Stimulated activated CD8-positive, alpha-beta memory T cell treated with anti-CD3 and anti-CD28 coated beads, Interleukin-12 subunit alpha, Interleukin-12 subunit beta, amount 100 ng/mL, for 4 hours (primary cell): ENCODE measurements at places on chromosomes 4 and X.

- no peak for DNase-seq
Measured at GRCh38 chrX:136529795-136530194, 2.2 kb upstream of the VGLL1 start.

- no peak for DNase-seq
Measured at GRCh38 chrX:50081282-50081889, 119.4 kb downstream of the AKAP4 start.

GRCh38 chr4:109302361-109303139 is at the start of gene COL25A1:
Gene COL25A1, minus strand, starts transcription at chr4:109302658.
- DNase-seq, result peak; percentile 6

DNA sequence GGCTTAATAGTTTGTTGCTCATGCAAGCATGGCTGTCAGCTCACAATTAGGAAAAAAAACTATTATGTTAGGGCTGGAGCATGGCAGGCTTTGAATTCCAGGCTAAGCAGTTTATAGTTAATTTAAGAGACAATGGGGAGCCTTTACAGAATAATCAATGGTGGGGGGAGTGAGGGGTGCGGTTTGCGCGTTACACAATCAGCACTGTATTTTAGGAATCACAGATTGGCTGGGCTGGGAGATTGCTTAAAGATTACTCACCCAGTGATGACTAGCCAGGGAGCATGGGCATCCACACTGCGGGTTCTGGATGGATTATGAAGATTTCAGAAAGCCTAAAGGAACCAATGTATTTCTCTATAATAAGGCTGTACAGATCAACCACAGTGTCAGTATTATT is 186.6 kb downstream of the SOX3 start:
- DNase-seq, result no peak

DNA sequence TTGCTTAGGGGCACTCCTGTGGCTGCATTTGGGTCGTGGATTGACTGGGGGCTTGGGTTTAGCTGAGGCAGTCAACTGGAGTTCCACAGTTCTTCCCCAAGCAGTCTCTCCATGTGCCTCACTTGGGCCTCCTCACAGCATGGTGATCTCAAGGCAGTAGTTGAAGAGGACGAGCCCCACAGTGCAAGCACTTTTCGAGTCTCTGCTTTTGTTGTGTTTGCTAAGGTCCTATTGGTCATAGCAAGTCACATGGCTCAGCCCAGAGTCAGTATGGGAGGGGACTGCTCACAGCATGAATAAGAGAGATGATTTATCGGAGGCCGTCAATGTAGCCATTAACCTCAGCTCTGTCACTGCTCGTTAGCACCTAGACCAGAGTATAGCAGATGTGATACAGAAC is 29.7 kb downstream of the BMX start:
- DNase-seq, result no peak

DNA sequence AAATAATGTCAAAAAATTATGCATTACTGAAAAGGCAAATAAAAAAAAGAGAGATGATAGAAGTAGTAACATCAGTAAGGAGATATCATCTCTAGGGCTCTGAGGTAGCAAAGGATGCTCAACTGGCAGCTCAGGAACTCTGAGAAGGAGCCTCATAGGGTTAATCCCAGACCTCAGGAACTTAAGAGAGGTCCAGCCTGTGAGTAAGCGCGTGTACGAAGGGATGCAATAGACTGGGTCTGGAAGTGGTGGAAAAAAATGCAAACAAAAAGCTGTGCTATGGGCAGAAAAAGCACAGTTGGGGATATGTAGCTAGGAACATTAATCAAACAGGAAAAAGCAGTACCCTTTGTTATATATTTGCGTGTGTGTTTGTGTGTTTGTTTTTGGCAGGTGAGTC is 282.0 kb downstream of the GALNTL6 start:
- no peak for DNase-seq

DNA sequence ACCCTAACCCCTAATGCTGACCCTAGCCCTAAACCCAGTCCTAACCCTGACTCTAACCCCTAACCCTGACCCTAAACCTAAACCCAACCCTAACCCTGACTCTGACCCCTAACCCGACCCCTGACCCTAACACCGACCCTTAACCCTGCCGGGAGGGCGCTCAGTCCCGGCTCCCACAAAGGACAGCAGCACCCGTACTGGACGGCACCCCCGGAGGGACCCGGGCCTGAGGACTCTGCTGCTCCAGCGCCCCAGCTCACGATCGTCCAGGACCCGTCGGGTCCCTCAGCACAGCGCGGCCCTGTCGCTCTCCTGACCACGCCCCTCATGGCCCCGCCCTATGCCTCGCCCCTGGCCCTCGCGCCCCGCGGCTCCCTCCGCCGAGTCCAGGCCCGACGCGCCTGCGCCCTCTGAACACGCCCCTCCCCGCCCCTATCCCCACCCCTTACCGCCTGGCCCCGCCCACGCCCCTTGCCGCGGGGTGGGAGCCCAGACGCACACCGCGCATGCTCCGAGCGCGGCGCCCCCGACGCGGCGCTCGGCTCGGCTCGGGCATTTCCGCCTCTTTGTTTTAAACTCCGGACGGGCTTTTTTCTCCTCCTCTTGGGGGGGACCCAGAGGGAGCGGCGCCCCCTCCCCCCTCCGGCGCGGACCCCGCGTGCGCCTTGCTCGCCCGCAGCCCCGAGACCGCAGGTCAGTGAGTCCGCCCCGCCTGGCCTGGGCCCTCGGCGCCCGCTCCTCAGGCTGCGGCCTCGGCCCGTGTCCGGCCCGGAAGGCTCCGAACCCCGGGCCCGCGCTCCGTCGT is at the start of gene PCGF3:
TSS of gene PCGF3 (plus strand) at position 555 of the 805 bp plus-strand sequence. CDS start 27,849 bp downstream, outside the sequence.
- DNase-seq, result peak; percentile 93

DNA sequence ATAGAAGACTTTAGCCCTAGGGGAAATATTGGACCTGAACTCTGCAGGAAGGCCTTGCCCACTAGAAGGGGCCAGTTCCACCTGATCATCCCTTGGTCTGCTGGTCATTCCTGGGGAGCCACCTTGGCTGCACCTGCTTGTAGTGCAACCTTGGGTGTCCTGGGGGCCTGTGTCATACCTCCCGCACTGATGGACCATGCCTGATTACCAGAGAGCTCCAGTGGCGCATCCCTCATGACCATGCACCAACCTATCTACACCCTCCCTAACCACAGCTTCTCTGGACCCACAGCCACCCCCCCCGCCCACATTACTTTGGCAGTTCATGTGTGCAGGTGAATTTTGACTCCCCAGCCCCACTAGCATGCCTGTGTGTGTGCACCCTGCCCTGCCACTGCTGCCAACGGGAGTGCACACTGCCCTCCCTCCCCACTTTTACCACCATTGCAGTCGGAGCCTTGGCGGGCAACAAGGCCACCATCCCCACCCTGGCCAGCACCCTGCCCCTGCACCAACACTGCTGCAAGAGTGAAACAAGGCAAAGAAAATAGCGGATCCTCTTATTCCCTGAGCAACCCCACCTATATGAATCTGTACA is 208.1 kb downstream of the FAM47B start:
- DNase-seq, result no peak

DNA sequence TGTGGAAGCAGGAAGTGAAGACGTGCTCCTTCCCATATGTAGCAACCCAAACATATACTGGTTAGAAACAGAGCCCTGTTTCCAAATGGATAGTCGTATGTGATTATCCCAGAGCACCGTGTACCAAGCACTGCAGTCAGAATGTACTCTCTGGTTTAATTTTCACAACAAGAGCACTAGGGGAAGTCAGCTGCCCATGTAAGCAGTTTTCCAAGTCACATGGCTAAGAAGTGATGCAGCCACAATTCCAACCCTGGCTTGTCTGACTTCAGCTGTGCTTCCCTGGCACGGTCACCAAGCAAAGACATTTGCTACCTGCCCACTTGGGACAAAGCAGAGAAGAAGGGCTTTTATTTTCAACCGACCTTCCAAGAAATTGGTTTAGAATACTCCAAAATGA is 28.2 kb upstream of the CEP135 start:
- no peak for DNase-seq

DNA sequence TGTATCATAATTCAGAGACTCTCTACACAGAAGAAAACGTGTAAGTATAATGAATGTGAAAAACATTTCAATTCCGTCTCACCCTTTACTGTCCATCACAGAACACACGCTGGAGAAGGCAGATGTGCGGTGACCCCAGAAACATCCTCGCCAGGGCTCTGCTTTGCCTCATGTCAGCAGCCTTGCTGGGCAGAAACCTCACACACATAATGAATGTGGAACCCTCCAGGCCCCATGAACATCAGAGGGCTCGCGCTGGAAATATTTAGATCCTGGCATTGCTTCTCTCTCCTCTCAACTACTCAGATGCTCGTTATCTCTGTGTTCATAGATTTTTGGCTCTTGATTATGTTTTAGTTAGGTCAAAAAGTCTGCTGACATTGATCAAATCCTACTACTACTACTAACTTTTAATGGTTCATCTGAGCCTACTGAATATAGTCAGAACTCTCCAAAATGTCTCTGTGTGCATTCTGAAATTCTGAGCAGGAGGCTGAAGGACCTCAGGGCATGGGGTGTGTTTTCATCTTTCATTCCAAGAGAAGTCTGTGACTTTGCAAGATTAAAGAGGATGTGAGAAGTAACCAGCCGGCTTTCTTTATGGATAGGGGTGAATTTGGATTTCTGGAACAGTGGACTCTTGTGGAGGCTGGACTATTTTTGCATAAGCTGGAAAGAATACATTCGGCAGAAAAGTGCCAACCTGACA is 27.0 kb downstream of the SMIM43 start:
- no peak for DNase-seq

DNA sequence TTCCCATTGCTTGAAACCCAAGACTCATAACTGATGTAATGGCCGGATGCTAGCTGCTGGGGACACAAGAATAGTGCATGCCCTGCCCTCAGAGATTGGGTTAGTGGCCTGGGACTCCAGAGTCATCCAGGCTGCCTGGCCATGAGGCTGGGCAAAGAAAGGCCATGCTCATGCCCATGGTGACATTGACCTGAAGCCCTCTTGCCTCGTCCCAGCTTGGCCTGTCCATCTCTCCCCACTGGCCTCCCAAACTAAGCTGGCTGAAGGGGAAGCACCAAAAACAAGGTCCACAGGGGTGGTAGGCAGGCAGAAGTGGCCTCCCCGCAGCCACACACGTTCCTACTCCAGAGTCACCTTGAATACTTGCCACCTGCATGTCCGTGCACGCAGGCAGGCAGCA is 141.8 kb downstream of the EVC2 start:
- no peak for DNase-seq

- peak; percentile 23 for DNase-seq
Measured at GRCh38 chr4:1628892-1629698, 55.0 kb downstream of the FAM53A start.

DNA sequence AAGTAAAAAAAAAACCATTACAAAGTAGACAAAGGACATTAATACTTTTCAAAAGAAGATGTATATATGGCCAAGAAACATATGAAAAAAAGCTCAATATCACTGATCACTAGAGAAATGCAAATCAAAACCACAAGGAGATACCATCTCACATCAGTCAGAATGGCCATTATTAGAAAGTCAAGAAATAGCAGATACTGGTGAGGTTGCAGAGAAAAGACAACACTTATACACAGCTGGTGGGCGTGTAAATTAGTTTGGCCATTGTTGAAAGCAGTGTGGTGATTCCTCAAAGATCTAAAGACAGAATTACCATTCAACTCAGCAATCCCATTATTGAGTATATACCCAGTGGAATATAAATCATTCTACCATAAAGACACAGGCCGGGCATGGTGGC is 39.3 kb downstream of the TASL start:
- no peak for DNase-seq

DNA sequence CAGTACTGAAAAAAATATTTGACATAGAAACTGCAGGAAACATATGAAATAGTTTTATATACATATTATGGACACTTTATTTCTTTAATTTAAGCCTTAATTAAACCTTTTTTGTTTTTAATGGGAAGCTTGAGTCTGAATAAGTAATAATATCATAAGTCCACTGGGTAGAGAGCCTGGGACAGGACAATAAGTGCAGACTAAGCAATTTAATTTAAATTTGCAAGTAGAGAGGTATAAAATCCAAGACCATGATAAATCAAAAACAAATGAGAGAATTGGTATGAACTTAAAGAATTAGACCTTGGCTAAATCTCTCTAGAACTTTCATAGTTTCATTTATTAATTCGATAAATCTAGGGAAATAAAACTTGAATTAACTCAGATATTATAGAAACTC is 571.2 kb downstream of the ARAP2 start:
- DNase-seq, result no peak

- no peak for DNase-seq
Measured at GRCh38 chr4:95068818-95069478, 311.2 kb downstream of the BMPR1B start.

- DNase-seq, result peak; percentile 64
Measured at GRCh38 chrX:100768679-100769338, 36.9 kb upstream of the SYTL4 start.

GRCh38 chrX:149504226-149504914 is 736 bp downstream of the IDS start:
- DNase-seq, result peak; percentile 26

DNA sequence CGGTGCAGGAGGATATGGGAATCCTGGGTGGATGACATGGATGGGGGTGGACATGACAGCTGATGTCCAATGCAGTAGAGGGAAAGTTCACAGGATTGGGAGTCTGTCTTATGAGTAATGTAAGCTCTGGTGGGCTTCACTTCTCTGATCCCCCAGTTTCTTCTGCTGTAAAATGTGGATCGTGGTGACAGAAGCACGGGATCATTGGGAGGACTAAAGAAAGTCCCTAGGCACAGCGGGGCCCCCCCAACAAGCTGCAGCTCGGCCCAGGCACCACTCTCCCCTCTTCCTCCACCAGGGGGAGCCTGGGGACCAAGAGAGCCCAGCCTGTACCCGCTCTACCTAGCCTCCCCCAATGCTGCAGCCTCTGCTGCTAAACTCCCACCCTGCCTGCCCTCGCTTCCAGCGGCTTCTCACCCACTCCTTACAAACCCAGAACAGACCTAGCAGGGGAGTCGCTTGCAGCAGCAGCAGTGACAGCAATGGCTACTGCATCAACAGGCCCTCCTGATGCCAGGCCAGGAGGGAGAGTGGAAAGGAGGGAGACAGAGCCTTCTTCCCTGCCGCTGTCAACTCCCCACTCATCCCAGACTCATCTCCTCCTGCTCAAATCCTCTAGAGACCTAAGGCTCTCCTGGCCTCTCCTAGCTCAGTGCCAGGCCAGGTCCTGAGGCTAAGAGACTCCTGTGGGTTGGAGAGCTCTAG is 36.1 kb upstream of the IQSEC2 start:
- peak; percentile 49 for DNase-seq
